Kidney epithelial cell (primary cell): ENCODE measurements at places on chromosomes 5 and 9. TPM values are rescaled to one million over a fixed set of nuclear protein-coding genes. Genes with fewer than 3 reads are reported as not detected.

Gene PCDHB13
- total RNA-seq, result 1.9 and 3.1 TPM in 2 replicates

Gene PCDHGB6
- 3.4 and 3.6 TPM in 2 replicates for total RNA-seq

Gene NIM1K
- total RNA-seq, result 0.07 and 0.21 TPM in 2 replicates

Gene SLC6A3
- not detected in 2 replicates for total RNA-seq

Gene SPINK4
- not detected in 2 replicates for total RNA-seq

Gene DAB2IP
- 38.0 and 51.1 TPM in 2 replicates for total RNA-seq

GRCh38 chr5:135934939-135935338, 19.8 kb downstream of the LECT2 start:
- no peak for DNase-seq

- peak; percentile 97 for DNase-seq
These were observed 60.6 kb downstream of the SHB start for GRCh38 chr9:38008168-38009034.

DNA sequence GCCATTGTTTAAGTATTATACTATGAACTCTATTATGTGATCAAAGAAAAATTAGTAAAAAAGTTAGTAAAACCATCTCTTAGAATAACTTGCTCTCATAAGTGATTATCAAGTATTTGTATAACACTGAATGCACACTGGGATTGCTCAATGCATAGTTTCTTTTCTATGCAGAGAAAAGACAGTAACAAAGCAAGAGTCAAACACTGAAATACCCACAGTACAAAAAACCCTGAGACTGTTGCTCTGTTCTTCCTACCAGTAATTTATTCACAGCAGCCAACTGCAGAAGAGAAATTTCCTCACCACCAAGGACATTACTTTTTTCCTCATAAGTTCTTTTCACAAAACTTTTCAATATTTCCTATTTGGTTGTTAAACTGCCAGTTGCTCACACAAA, 634.4 kb downstream of the DTWD2 start:
- DNase-seq, result no peak

GRCh38 chr5:39415201-39415600, 9.6 kb downstream of the DAB2 start:
- DNase-seq, result no peak
